HT-29 (cell line): ENCODE measurements at places on chromosomes 3 and 15.

DNA sequence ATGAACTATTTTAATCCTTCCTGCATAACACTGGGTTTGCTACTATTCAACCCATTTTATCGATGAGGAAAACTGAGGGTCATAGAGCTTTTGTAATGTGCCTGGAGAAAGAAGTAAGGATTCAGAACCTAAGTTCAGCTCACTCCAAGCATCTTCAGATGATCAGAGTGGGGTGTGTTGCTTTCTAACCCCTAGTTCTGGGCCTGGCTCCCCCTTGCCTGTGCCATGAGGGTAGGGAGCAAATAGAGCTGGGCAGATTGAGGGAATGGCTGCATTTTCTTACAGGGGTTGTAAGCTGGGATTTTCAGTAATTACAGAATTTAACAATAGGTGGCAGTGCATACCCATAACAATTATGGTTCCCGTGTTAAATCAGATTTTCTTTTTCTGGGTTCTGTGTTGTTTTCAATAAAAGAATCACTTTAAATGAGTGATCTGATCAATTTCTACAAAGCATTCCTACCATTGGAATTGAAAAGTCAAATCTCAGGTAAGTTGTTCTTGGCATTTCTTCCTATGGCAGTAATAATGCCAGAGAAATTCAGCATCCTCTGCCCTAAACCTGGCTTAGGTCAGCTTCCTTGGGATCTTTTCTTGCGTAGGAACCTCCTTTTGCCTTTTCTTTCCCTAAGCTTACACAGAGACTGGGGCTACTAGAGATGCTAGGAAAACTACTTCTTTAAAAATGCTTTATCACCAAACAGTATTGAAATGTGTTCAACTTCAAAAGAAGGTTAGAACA, 103.8 kb upstream of the IL12A start:
- DNase-seq = peak; percentile 58

GRCh38 chr3:185924375-185924774, 13.4 kb downstream of the TRA2B start:
- DNase-seq = no peak

DNA sequence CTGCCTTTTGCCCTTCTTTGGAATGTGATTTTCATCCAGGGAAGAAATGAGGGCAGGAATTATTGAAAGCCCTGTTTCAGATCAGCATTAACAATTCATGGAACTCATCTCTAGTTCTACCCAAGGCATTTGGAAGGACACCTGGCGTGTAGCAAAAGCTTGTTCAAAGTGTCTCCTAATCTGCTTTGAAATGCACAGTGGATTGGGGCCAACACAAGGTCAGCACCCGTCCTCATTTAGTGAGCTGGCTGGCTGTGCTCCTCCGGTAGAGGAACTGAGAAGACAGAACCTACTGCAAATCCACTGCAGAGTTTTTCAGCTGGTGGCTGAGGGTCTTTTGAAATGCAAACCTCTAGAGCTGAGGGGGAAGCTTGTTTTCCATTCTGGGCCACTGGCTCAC, 141.6 kb upstream of the STT3B start:
- DNase-seq = no peak

DNA sequence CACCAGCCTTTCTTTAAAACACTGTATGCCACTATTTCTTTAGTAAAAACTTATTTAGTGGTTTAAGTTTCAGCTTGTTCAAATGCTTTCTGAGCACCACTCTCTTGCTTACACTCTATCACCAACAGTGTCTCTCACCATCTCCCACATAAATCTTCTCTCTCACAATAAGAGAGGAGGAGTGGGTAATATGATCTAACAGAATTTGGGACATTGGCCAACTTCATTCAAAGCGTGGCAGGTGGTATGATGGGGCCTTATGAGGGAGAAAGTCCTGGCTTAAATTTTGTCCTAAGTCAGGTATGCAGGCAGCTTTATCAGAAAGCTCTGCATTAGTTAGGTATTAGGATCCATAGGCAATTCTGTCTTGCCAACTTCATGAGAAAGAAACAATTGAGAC, 1132.5 kb downstream of the TUSC7 start:
- no peak for DNase-seq

DNA sequence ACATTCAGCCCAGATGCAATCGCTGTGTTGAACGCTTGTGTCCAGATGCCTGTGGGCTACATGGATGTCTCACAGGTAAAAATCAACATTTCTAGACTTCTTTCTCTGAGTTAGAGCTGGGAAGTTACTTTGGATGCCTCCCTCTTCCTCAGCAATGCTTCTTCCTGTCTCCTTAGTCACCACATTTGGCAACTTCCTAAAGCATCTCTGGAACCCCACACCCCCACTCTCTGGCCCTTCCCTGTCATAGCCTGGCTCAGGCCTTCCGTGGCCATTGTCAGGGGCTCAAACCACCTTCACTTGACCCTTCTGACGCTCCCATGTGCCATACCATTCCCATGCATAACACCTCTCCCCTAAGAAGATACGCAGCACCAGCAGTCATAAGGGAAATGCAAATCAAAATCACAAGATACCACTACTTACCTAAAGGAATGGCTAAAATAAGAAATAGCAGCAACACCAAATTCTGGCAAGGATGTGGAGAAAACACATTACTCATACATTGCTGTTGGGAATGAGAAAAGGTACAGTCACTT, 21.6 kb upstream of the RGMA start:
- DNase-seq = no peak

GRCh38 chr3:27575499-27575898, 91.3 kb upstream of the SLC4A7 start:
- no peak for DNase-seq
